ENCODE measurements at places on chromosomes 5 and 9. TPM values are rescaled to one million over a fixed set of nuclear protein-coding genes. Genes with fewer than 3 reads are reported as not detected.

Gene SHISAL2B
- not detected for total RNA-seq

Gene IFNA21
- total RNA-seq: not detected

DNA sequence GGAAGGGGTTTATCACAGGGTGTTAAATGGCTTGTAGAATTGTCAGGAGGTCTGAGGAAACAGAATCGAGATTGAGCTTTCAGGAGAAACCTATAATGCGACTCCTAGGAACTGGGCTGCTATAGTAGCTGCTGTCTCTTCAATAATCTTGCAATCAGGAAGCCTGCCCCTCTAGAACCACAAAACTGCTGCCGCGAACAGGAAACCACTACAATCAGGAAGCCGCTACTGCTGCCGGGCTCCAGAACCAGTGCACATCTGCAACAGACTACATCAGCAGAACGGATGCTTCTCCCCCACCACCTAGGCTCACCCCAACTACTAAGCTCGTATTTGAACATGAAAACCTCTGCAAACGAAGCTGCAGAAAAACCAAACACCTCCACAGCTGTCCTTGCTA, 31.6 kb downstream of the TNFSF8 start:
- H3K4me3 ChIP-seq: no peak overlapping the region
- no peaks in the 10 kb centered on the region for H3K36me3 ChIP-seq
- no peaks in the 10 kb centered on the region for H3K27me3 ChIP-seq
- H3K27ac ChIP-seq: no peak overlapping the region

DNA sequence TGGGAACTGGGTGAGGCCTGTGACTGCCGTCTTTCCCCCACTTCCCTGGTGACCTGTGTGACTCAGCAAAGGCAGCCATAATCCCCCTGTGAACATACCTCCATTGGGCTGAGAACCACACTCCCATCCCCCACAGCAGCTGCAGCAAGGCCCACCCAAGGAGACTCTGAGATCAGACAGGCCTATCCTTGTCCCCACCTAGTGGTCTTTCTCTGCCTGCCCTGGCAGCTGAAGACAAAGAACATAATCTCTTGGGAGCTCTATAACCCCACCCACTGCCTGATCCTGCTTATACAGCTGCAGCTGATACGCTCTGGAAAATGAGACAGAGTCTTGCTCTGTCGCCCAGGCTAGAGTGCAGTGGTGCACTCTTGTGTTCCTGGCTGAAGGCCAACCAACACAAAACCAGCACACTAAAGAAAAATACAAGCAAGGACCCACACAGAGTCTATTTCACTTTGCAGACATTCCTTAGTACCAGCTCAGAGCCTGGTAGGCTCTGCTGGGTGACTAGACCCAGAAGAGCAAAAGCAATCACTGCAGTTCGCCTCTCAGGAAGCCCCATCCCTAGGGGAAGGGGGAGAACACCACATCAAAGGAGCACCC, 106.7 kb downstream of the MCTP1 start:
- no peak overlapping the region for H3K27ac ChIP-seq
- H3K4me1 ChIP-seq: no peaks in the 10 kb centered on the region
- no peaks in the 10 kb centered on the region for H3K36me3 ChIP-seq

GRCh38 chr5:169703813-169704212, 66.7 kb downstream of the DOCK2 start:
- no peaks in the 10 kb centered on the region for H3K36me3 ChIP-seq
- DNase-seq: no peak
- no peaks in the 10 kb centered on the region for H3K27me3 ChIP-seq
- no peak overlapping the region for H3K4me3 ChIP-seq
- no peaks in the 10 kb centered on the region for H3K4me1 ChIP-seq

Gene ALDH7A1
- total RNA-seq: 35.5 TPM

DNA sequence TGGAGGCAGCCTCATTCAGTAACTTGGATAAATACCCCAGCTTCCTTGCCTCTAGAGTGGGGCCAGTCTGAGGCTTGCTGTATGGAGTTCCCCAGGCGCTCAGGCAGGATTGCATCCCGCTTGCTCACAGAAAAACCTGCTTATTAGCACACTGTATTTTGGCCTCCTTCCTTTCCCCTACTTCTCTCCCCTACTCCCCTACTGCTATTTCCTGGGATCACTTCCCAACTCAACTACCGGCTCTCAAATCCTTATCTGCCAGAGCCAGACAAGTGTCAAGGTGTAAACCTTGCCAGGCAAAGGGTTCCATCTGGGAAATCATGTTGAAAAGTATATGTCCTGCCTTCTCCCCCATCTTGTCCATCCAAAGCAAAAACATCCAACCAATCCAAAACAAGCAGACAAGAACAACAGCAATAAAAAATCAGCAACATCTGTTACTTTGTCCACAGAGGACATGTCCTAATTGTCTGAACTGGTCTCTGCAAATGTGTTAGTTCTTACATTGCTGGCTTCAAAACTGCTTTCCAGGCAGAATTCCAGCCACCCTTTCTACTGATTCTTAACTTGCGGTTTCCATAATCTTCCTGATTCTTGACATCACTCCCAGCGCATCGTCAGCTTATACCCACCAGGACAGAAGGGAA, 164.1 kb upstream of the SEMA6A start:
- H3K27ac ChIP-seq: no peak overlapping the region
- H3K36me3 ChIP-seq: no peaks in the 10 kb centered on the region
- H3K4me1 ChIP-seq: no peaks in the 10 kb centered on the region
- H3K4me3 ChIP-seq: no peak overlapping the region
- DNase-seq: no peak
- H3K27me3 ChIP-seq: no peaks in the 10 kb centered on the region

GRCh38 chr9:8724284-8725018, 924.9 kb upstream of the DMAC1 start:
- H3K4me3 ChIP-seq: no peak overlapping the region
- no peaks in the 10 kb centered on the region for H3K36me3 ChIP-seq
- peak; percentile 80 for DNase-seq
- no peaks in the 10 kb centered on the region for H3K4me1 ChIP-seq

DNA sequence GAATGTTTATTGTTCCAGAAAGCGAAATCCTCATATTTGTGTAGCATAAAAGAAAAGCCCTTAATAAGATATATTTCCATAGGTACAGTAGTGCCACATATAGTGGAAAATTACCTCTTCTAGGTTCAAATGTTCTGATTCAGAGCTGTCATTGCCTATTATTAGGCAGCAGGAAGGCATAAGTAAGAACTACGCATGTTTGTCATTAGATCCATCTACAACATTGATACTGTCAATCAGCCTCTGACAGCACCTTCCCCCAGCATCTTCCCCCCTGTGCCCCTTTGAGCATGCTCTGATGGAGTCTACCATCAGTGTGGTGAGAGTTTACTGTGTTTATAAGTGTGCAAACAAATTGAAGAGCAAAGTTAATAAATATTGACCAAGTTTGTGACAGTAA, 816.1 kb downstream of the TLE4 start:
- H3K4me1 ChIP-seq: no peaks in the 10 kb centered on the region
- H3K27me3 ChIP-seq: no peaks in the 10 kb centered on the region
- H3K4me3 ChIP-seq: no peak overlapping the region
- H3K27ac ChIP-seq: no peak overlapping the region
- no peak for DNase-seq

- H3K27ac ChIP-seq: peak overlapping the region; percentile 7
- peaks cover 2% of the 10 kb centered on the region for H3K4me1 ChIP-seq
- H3K4me3 ChIP-seq: peak overlapping the region; percentile 16
- no peaks in the 10 kb centered on the region for H3K36me3 ChIP-seq
- no peaks in the 10 kb centered on the region for H3K27me3 ChIP-seq
Observed at GRCh38 chr5:147451193-147451592, 58.7 kb downstream of the DPYSL3 start.

Gene HBEGF
- total RNA-seq: 14.5 TPM

- no peaks in the 10 kb centered on the region for H3K27me3 ChIP-seq
- DNase-seq: no peak
- H3K4me1 ChIP-seq: no peaks in the 10 kb centered on the region
- no peaks in the 10 kb centered on the region for H3K36me3 ChIP-seq
Observed at GRCh38 chr9:119500072-119500771, 131.0 kb upstream of the BRINP1 start.

Gene CARTPT
- not detected for total RNA-seq

Gene MOB3B
- total RNA-seq: 9.0 TPM

- no peak overlapping the region for H3K27ac ChIP-seq
- no peaks in the 10 kb centered on the region for H3K36me3 ChIP-seq
- H3K4me3 ChIP-seq: no peak overlapping the region
- no peak for DNase-seq
- H3K4me1 ChIP-seq: no peaks in the 10 kb centered on the region
- no peaks in the 10 kb centered on the region for H3K27me3 ChIP-seq
Observed at GRCh38 chr5:151406322-151406947, 41.0 kb upstream of the SLC36A1 start.

Gene TNPO1
- 113 TPM for total RNA-seq

Gene CEL
- total RNA-seq: 4.5 TPM

- no peaks in the 10 kb centered on the region for H3K36me3 ChIP-seq
- no peaks in the 10 kb centered on the region for H3K27me3 ChIP-seq
- DNase-seq: no peak
- no peak overlapping the region for H3K27ac ChIP-seq
- no peaks in the 10 kb centered on the region for H3K4me1 ChIP-seq
Observed at GRCh38 chr5:66628561-66628960, 32.4 kb downstream of the MAST4 start.

Gene FOXD4L5
- total RNA-seq: 0.45 TPM

GRCh38 chr9:98931600-98932389, 11.9 kb upstream of the COL15A1 start:
- H3K4me1 ChIP-seq: no peaks in the 10 kb centered on the region
- DNase-seq: no peak
- H3K4me3 ChIP-seq: no peak overlapping the region

Gene LECT2
- total RNA-seq: not detected

Measured in aorta (tissue), 5 donors.